ENCODE measurements at places on chromosomes 12 and 14. TPM values are rescaled to one million over a fixed set of nuclear protein-coding genes. Genes with fewer than 3 reads are reported as not detected.

Gene TRAF3
- total RNA-seq, result 24.2 TPM

DNA sequence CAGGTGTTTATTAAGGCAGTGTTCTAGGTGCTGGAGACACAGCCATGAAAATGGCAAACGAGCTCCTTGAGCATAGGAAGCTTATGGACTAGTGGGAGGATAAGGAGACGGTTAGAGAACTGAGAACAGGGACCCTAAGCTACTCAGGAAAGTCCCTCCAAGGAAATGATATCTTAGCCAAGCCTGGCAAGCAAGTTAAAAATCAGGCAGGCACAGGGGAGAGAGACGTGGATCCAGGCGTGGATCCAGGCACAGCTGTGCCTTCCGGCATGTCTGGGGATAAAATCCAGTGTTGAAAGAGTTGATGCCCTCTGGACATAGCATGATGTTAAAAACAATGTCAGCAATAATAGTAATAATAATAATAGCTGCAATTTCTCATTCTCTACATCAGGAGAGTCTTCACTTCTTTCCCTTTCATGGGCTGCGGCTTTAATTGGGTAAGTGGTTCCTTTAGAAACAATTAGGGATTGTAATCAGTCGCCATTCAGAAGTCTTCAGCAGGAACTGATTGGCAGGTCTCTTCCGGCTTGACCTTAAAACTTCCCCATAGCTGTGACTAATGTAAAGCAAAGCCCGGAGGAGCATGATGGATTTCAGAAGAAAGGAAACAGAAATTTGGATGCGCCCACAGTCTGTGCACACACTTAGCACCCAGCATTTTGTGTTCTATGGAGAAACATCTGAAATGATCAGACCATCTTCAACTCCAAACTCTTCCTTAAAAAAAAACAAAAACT, 230.2 kb downstream of the SLC41A2 start:
- no peak for DNase-seq

- no peak for DNase-seq
These were observed 38.7 kb upstream of the TBX5 start for GRCh38 chr12:114444422-114445279.

DNA sequence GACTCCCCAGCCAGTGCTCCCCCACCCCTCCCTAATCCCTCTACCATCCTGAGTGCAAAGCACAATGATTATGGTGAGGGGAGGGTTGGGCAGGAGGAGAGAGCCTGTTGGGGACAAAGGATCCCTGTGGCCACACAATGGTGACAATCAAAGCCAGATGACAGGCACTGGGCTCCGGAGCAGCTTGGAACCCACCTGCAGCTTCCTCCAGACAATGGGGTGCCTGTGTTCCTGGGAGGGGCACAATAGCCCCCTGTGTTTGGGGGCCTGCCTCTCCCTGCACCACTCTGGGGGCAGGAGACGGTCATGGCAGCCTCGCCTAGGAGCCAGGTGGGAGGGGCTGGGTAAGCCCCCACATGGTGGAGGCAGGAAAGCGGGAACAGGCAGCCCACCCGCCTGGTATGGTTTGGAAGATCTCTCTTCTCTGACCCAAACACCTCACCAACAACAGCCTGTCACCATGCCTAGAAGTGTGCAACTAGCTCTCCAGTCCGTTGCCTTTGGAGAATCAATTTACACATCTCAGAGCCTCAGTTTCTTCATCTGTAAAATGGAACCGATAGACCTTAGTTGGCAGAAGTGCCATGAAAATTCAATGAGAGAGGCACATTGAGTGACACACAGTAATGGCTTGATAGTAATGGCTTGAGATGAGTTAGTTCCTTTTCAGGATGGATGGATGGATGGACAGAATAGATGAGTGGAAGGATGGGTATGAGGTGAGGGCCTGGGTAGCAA, 53.0 kb downstream of the MVK start:
- DNase-seq, result no peak

- no peak for DNase-seq
These were observed 154.7 kb downstream of the DACT1 start for GRCh38 chr14:58792416-58792815.

GRCh38 chr12:55692631-55693322, 14.9 kb downstream of the ITGA7 start:
- DNase-seq, result no peak

Data from SJSA1 (cell line).